ENCODE measurements at places on chromosomes 2 and 18. TPM values are rescaled to one million over a fixed set of nuclear protein-coding genes. Genes with fewer than 3 reads are reported as not detected.

DNA sequence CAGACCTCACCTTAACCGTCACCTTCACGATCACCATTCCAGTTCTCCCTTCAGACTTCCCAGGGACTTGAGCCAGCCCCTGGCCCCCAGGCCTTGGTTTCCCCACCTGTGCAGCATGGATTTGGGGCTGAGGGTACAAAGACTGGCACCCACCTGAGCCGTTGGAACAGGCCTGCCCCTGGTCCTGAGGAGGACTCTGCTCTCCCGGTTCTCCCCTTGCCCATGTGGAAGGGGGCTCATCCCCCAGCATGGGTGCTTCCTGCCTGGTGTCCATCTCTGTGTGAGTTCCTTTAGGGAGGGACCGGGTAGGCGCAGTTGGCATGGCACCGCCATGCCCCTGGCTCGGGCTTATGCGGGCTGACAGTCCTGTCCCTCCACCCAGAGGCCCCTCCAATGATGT is 10.9 kb upstream of the GPR35 start:
- no peak for DNase-seq

DNA sequence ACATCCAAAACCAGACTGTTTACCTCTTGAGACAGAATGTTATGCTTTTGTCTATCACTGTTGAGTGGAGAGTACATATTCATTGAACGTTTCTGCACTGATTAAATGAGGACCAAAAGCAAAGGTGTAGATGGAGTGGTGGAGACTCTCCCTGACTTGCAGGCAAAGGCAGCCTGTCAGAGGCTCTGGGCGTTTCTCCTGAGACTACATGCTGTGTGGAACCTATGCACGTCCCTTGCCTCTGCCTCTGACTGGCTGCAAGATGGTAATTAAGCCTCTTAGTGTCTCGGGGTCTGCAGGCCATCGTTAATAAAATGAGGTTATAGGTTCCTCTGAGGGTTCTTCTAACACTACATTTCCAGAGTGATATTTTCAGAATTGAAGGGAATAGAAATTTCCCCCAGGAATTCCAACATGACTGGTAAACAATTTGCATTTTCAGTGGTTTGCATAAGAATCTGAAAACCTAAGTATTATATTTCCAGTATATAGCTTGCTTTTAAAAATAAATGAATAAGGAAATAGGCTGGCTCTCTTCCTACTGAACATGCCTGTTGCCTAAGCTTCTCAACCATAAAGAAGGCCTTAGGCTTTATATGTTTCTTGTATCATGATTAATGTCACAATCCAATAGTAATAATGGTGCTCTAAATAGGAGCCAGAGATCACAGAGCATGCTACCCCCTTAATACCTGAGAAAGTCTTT is 107.4 kb downstream of the FTCDNL1 start:
- no peak for DNase-seq

DNA sequence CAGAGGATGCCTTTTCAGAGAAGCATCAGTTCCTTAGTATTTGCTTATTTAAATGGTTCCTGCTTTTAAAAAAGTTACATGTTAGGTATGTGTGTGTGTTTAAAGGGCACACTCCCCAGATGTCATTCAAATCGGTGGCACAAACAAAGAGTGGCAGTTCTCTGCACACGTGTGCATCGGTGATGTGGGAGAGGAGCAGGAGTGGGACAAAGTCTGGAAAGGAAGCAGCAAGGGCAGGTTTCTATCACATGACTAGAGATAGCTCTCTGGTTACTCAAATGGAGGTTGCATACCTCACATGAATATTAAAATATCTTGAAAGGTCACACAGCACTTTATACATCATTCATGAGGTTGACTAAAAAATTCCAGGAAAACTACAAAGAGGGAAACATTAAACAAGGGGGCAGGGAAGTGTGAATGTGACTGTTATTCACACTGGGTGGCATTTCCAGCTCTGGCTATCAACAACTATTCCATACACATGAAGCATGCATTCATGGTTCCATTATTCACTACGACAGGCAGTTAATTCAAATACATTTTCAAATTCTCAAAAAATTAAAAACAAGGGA is 64.7 kb downstream of the SEPTIN10 start:
- DNase-seq, result no peak

DNA sequence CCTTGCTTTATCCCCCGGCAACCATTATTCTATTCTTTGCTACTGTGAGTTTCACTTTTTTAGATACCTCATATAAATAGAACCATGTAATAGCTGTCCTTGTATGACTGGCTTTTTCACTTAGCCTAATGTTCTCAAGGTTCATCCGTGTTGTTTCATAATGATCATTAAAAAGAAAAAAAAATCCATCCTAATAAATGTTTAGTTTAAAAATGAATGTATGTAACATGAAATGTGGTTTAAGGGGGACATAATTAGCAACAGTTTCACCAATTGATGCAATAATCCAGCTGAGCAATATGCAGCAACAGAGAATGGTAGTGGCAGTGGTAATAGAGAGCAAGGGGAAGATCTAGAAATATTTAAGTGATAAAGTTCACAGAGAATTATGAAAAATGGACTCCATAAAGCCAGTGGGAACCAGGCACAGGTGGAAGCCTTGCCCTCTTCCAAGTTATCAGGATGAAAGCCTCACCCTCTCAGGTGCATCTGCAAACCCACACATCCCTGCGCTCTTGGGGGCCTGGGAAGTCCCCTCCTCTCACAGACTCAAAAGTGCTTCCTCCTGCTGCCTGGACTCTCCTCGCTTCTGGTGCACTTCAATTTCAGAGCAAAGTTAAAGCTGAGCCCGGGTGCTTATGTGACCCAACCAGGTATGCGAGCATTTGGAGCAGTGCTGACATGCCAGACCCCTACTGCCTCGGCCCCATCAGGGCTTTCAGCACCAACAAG is 1403.3 kb upstream of the SLC39A10 start:
- DNase-seq, result no peak

Gene PMAIP1
- total RNA-seq, result 14.1 TPM

Gene CD302
- 4.4 TPM for total RNA-seq

Gene RAB1A
- total RNA-seq, result 62.5 TPM

Gene NBEAL1
- total RNA-seq, result 6.5 TPM

Measured in MG63 (cell line).